Regular cardiac myocyte (primary cell): ENCODE measurements at places on chromosomes 2 and 18. TPM values are rescaled to one million over a fixed set of nuclear protein-coding genes. Genes with fewer than 3 reads are reported as not detected.

The CYP26B1 gene
- 0.19 and 0.85 TPM in 2 replicates for total RNA-seq

The SP110 gene
- 3.9 and 6.5 TPM in 2 replicates for total RNA-seq

The VWC2L gene
- total RNA-seq: not detected in 2 replicates

The CD8A gene
- not detected in 2 replicates for total RNA-seq

The COL5A2 gene
- total RNA-seq: 391 and 929 TPM in 2 replicates

The VWA3B gene
- total RNA-seq: not detected in 2 replicates

The FSIP2 gene
- under 0.01 and 0.19 TPM in 2 replicates for total RNA-seq

The HDAC4 gene
- 5.9 and 13.6 TPM in 2 replicates for total RNA-seq

The TMEFF2 gene
- total RNA-seq: under 0.01 TPM in 2 replicates
